ENCODE measurements at places on chromosomes 2 and 18.

GRCh38 chr18:61572871-61573270 is 239.6 kb downstream of the CDH20 start:
- no peak for DNase-seq

DNA sequence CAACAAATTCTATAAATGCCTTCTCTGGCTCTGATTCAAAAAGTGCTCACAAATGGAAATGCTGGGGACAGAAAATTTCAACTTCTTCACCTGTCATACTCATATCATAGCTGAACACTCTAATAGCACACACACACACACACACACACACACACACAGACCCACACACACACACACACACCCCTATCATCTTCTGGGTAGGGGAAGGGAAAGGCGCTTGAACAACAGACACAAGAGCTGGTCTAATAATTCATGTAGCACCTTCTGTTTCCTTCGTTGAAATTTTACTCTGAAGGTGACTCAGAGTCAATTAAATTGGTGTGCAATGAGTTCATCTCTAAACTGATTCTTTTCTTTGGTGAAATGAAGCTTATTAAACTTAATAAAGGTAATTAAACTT is 32.9 kb downstream of the CD28 start:
- peak; percentile 83 for DNase-seq

DNA sequence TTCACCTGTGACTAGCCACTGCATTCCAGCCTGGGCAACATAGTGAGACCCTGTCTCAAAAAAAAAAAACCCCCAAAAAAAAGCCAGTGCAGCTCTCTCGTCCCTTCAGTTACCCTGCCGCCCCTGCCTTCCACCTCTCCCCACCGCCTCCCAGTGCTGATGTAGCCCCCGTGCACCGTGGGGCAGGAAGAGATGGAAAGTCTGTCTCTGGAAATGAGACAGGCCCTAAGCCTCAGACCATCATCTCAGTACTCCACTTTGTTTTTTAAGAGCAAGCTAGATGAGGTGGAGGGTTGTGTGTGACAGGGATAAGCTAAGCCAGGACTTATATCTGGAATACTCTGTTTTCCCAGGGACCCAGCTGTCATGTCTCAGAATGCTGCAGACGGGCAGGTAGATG is 32.0 kb downstream of the MERTK start:
- DNase-seq: peak; percentile 34

GRCh38 chr18:3528231-3528630 is 78.3 kb downstream of the TGIF1 start:
- DNase-seq: no peak

GRCh38 chr2:167489325-167489724 is 601.0 kb downstream of the XIRP2 start:
- DNase-seq: no peak

GRCh38 chr2:143152637-143153036 is 23.4 kb downstream of the ARHGAP15 start:
- DNase-seq: no peak

DNA sequence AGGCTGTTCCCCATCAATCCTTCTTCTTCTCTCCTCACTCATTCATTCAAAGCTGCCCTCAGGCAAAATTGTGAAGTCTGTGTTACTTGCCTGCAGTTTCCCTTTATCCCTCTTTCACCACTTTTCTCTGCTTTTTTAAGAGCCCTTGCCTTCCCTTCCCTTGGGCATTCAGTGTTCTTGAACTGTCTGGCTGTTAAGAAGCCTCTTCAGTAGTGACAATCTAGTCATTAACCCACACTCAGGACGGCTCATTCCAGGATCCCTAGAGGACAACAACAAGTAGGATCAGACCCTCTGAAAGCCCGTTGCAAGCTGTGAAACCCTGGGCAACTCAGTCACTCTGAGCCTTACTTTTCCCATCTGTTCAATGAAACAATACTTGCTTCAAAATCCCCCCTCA is 615.7 kb downstream of the EPHA4 start:
- DNase-seq: no peak

DNA sequence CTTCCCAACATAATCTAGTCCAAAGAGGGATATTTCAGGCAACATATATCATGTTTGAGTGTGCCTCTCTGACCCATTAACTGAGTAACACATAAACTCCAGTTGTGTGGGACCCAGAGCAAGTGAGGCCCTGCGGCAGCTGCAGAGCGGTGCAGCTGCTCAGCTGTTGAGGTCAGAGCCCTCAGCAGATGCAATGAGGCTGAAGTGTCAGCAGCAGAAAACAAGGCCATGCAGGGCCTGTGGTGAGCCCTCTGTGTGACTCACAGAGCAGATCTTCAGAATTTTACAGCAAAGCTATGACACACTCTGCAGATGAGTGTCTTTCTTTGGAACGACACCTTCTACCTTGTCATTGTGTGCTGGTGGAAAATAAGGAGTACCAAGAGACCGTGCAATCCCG is 168.5 kb downstream of the CBLN2 start:
- DNase-seq: no peak

GRCh38 chr2:45664635-45665261 is 13.3 kb downstream of the PRKCE start:
- DNase-seq: no peak

DNA sequence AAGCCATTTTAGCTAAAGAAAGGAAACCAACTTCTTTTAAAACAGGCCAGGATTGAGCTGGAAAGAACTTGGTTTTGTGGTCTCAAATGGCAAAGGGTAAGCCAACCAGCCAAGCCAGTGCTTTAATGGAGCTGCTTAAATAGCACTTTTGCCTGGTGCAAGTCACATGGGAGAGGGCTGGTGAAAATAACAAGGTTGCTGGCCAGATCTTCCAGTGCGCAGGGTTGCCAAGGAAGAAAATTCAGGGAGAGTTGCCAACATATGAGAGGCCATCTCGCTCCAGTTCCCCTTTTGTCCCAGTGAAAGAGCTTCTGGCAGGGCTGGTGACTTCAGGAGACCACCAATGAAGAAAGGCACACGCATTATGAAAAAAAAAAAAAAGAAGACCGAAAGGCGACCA is 57.3 kb downstream of the IRS1 start:
- no peak for DNase-seq

DNA sequence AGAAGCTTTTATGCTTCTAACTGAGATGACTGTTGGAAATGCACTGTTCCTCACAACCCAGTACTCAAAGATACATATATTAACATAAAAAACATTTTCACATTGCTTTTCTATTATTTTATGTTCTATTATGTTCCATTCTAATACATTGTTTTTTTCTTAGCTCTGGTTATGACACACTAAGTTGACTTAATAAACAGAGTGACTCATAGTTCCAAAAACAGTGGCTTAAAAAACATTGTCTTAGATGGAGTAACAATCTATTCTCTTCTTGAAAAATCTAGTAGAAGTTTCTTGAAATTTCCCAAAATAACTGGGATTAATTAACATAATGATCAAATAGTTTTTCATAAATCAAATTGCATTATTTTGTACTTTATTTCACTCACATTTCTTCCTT is 328.2 kb upstream of the LRATD1 start:
- DNase-seq: no peak

GRCh38 chr18:371609-371982 is 103.7 kb upstream of the THOC1 start:
- no peak for DNase-seq

DNA sequence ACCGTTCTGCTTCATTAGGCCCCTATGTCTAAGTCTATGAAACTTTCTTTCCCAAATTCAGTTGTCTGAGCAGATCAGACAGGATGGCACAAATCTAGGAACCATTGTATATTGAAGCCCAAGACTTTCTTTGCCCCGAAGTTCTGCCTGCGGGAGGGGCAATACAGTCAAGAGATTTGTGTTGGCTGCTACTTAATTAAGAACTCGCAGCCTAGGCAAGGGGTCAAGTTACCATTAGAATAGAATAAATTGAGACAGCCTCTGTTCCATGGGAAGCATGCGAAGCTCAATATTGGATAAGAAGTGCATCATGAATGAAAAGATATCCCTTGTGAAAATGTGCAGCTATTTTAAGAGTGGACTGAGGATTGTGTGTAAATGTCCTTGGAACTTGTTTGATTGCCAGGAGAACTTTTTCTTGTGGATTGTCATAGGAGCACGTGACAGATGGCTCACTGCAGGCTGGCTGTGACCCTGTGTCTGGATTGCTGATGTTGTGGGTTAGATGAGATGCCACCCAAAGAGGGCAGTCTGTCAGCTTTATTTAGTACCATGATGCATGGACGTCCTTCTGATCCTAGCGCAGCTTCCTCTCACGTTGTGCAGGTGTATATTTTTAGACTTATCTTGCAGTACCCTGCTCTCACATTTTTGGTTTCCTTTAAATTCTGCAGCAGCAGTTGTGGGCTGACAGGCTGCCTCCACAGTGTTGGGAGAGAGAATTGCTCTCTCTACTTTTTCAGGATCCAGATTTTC is 30.9 kb downstream of the HAUS1 start:
- DNase-seq: no peak

- no peak for DNase-seq
Observed at GRCh38 chr2:201246280-201246679, 14.1 kb upstream of the CASP8 start.

GRCh38 chr2:188459061-188459460 is 167.4 kb downstream of the GULP1 start:
- no peak for DNase-seq

GRCh38 chr2:56021579-56021978 is 98.0 kb upstream of the EFEMP1 start:
- DNase-seq: no peak

DNA sequence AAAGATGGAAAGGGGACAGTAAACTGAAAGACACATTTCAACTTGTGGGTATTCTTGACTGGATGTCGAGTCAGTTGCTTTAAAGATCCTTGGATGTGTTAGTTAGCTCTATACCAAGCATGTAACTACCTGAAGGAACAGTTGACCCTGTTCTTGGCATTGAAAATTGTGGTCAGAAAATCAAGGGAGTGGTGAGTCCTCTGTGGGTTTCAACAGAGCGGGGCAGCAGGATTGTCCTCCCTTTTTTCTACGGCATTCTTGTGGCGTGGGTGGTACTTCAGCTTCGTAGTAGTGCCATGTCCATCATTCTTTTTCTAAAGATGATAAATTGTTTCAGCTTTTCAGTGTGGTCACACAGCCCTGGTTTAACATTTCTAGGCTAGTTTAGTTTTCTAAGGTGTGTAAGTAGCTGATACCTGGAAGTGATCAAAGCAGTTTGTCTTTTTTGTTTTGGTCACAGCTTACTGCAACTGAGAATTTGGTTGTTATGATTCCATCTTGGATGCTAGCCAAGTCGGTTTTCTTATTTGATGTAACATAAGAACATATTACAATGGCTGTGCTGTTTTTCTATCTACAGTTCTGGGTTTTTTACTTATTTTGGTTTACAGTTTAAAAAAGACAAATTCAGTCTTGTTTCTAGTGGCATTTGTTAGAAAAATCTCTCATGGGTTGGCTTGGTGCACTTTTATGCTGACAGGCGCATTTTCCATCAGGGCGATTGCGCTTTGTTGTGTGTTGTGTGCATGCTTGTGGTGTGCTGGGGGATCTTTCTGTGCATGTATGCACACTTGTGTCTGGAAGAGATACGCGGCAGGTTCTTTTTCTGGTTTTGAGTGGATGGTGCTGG is 84.7 kb downstream of the ZNF407 start:
- DNase-seq: no peak

GRCh38 chr2:96913398-96914202 is 43.7 kb upstream of the SEMA4C start:
- peak; percentile 32 for DNase-seq

DNA sequence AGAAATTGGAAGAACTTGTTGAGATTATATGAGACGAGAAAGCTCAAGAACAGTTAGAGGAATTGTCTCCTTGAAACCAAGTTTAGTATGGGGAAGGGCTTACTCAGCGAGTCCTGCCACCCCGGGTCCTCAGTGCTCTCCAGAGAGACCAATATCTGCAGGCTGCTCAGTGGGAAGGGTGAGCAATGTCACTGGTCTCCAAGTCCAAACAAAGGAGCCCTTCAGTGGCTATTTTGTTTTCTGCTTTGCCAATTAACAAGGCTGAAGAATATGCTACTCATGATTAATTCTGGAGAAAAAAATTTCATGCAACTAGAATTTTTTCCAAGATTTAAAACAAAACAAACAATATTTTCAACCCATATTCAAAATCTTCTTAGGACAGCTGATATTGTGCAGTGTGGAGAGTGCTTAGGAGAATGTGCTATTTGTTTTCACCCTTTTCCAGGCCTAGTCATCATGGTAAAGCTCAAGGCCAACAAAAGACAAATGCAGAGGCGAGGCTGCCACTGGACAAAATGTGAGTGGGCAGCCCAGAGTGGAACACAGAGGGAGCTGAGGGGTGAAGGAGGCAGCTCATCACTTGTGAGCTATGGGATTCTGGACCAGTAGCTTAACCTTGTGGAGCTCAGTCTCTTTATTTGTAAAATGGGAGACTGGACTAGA is 83.8 kb upstream of the TMEM17 start:
- no peak for DNase-seq

GRCh38 chr18:33605250-33605649 is 27.2 kb downstream of the ASXL3 start:
- DNase-seq: no peak

- no peak for DNase-seq
Observed at GRCh38 chr2:229943770-229944449, 21.6 kb downstream of the FBXO36 start.

DNA sequence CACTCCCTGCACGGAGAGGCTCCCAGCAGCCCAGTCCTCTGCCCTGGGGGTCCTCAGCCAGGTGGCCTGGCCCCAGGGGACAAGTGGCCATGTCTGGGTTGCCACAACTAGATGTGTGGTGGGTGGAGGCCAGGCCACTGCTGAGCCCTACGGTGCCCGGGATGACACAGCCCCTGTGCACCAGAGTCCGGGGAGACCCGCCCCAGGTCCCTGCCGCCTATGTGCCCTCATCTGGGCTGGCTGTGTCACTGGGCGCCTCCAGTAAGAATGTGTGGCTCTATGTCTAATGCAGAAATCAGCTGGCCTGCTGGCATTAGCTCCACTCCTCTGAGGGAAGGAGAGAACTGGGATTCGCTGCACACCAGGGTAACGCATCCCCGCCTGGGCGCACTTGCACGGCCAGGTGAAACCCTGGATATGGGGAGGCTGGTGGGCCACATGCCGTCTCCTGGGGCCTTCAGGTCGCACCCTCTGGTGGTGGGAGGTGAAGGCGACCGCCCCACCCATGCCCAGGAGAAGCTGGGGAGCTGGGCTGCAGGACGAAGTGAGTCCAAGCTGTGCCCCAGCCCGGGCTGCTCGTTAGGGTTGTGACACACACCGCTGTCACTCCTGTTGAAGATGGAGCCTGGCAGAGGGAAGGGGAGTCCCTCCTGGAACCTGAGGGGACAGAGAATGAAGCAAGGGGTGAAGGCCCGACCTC is 136.1 kb downstream of the PTGR3 start:
- DNase-seq: no peak

GRCh38 chr2:157990173-157990572 is 111.5 kb upstream of the UPP2 start:
- no peak for DNase-seq
